ENCODE measurements at places on chromosomes 6 and 20. TPM values are rescaled to one million over a fixed set of nuclear protein-coding genes. Genes with fewer than 3 reads are reported as not detected.

The EEF1A2 gene
- not detected for total RNA-seq

The BPIFB2 gene
- not detected for total RNA-seq

The IL17A gene
- total RNA-seq = not detected

The POU5F1 gene
- 1.2 TPM for total RNA-seq

The HDGFL1 gene
- total RNA-seq = not detected

The COMMD7 gene
- 20.8 TPM for total RNA-seq

The OOEP gene
- 0.11 TPM for total RNA-seq

The HS3ST5 gene
- total RNA-seq = not detected

The TRAM2 gene
- total RNA-seq = 14.8 TPM

The BPI gene
- not detected for total RNA-seq

The GRM4 gene
- 0.38 TPM for total RNA-seq

The ARHGAP18 gene
- 16.3 TPM for total RNA-seq

The MDN1 gene
- total RNA-seq = 12.9 TPM

The NMBR gene
- total RNA-seq = 0.11 TPM

The HTR1E gene
- not detected for total RNA-seq

The DEFB119 gene
- not detected for total RNA-seq

The PAK5 gene
- total RNA-seq = not detected

The BPIFB1 gene
- total RNA-seq = not detected

The KIF25 gene
- not detected for total RNA-seq

The VGLL2 gene
- total RNA-seq = not detected

The VSX1 gene
- not detected for total RNA-seq

The CST5 gene
- not detected for total RNA-seq

The MAP3K7 gene
- total RNA-seq = 23.6 TPM

The CCN6 gene
- 0.31 TPM for total RNA-seq

The GRIK2 gene
- not detected for total RNA-seq

The TP53INP2 gene
- total RNA-seq = 0.80 TPM

The SLC22A2 gene
- not detected for total RNA-seq

The SMPDL3A gene
- 6.1 TPM for total RNA-seq

The MYB gene
- total RNA-seq = not detected

The MLIP gene
- not detected for total RNA-seq

The PNLDC1 gene
- not detected for total RNA-seq

The OSBPL2 gene
- total RNA-seq = 22.7 TPM

The LPIN3 gene
- 9.3 TPM for total RNA-seq

The MICB gene
- 16.8 TPM for total RNA-seq

The SNPH gene
- total RNA-seq = 5.7 TPM
